ENCODE measurements at places on chromosomes 3 and 15.
A peak's percentile ranks its signal among the peaks of the same experiment; 100 is the strongest.

DNA sequence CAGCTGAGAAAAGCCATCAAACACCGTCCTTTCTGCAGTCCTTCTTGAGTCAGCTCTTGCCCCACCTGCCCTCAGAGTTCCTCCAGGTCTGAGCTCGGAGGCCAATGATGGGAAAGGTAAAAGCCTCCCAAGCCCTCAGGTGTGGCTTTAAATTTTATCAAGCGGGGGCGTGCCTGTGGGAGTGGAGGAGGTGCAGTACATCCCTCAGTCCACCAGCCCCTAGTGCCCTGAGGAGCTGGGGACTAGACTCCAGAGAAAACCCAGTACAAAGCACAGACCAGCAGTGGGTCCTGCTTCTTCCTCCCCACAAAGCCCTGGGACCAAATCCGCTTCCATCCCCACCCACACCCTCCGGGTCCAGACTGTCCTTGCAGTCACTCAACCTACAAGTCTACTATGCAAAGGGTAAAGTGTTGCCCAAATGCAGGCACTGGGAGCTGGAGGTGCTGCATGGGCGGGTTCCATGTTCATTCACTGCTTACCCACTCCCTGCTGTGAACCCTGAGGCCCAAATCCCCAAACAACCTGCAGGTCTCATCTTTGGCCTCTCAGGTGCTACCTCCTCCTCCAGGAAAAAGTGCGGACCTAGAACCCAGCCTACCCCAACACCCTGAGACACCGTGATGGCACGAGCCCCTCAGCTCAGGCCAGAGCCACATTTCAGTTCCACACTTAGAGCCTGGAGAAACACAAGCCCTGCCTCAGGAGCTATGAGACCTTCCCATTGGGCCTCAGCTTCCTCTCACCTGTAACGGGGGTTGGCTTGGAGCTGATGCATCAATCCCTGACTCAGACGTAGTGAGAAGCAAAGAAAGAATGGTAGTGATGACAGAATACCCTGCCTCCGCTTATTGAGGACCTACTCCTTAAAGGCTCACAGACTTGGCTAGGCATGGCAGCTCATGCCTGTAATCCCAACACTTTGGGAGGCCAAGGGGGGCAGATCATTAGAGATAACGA, 2.4 kb downstream of the PFKFB4 start:
- no peak for DNase-seq

GRCh38 chr15:69478259-69478781, 25.7 kb downstream of the RPLP1 start:
- peak; percentile 29 for DNase-seq

GRCh38 chr3:16916840-16917239, 32.1 kb downstream of the PLCL2 start:
- no peak for DNase-seq

GRCh38 chr15:61038910-61039309, 190.2 kb downstream of the RORA start:
- DNase-seq: no peak

DNA sequence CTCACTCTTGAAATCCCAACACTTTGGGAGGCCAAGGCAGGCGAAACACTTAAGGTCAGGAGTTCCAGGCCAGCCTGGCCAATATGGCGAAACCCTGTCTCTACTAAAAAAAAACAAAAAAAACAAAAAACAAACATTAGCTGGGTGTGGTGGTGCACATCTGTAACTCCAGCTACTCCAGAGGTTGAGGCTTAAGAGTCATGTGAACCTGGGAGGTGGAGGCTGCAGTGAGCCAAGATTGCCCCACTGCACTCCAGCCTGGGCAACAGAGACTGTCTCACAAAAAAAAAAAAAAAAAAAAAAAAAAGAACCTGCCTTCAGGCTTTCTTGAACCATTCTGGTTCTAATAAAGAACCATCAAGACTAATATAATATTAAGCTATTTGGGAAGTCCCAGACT, 16.5 kb downstream of the ARPP19 start:
- DNase-seq: no peak

DNA sequence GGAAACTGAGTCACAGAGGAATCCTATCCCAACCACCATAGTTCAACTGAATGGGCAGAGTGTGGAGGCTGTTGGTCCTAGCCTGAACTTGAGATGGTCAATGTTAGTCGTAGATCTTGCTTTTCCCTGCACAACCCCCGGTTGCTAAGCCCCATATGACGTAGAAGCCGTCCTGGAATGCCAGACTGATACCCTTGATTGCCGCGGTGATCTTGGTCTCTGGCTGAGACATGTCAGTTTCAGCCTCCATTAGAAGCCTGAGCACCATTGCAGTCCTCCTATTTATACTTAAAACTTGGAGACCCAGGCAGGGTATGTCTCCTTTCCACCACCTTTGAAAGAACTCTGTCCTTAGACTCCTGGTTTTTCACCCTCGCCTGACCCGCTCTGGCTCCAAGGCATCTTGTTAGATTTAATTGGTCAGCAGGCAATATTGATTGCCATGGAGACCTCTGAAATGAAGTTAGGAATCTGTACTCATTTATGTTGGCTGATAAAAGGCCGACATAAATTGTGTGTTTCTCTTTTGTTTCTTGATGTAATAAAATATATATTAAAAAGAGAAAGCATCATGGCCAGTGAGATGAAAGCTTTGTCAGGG, 53.4 kb downstream of the RPLP1 start:
- DNase-seq: no peak

- DNase-seq: no peak
Measured at GRCh38 chr3:47406762-47407149, 25.9 kb downstream of the PTPN23 start.

DNA sequence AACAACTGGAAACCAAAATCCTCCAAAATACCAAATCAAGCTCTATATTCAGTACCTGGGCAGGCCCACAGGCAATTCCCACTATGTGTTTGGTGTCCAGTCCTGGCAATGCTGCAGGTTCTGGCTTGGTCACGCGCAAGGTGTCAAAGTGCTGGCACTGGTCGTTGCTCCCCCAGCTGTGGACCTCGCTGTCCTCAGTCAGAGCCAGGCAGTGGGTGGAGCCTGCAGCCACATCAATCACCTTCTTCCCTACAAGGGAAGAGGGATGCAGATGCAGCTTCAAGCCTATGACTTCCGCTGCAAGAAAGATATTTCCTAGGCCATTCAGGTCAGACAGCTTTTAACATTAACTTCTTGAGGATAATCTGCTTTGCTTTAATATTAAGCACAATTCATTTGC, 61.3 kb downstream of the HERC2 start:
- DNase-seq: no peak

DNA sequence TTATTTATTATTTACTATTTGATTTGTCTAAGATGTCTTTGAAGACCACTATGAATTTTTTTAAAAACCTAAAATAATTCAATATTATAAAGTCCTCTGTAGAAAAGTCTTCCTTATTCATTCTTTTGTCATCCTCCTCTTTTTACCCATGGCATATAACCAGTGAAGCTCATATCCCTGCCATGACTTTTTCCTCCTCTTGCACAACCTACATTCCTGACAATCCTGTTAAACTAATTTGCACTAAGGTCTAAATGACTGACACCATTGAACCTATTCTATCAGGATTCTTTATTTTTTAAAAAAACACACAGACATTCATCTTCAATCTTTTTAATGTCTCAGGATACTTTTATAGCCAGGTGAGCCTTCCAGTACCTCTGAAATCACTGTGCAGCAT, 159.9 kb upstream of the SLC2A2 start:
- DNase-seq: no peak

DNA sequence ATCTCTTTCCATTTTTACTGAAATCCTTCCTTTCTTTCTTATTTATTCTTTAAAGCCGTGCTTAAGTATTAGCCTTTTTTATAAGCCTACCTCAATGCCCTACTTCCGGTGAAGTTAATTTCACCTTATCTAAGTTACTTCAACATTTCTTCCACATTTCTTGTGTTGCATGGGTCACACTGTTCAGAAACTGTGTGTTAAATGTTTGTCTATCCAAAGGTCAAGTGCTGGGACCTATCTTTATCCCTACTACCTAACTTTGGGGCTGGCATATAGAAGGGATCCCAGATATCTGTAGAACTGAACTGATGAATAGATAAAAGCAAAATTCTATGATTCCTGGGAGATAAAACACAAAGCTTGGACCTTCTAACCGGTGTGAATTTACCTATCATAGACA, 332.3 kb upstream of the SATB1 start:
- no peak for DNase-seq

Measured in T-helper 1 cell (primary cell).